HFFc6 (cell line): ENCODE measurements at places on chromosomes 7 and 10.
A peak's percentile ranks its signal among the peaks of the same experiment; 100 is the strongest.

DNA sequence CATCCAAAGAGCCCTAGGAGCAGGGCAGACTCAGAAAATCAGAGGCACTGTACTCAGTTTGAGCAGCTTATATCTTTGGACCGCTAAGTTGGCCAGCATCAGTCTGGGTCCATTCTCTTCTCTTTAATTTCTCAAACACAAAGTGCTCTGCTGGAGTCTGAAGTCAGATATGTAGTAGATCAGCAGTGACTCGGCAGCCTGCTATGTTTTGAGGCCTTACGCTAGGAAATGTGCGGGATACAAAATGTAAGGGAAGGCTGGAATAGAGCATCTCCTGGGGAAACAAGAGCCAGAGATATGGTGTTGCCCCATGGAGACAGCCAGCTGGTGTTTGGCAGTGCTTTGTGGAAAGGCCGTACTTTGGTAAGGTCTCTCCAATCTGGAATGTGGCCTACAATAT lies 60.6 kb upstream of the VKORC1L1 start:
- DNase-seq: no peak

DNA sequence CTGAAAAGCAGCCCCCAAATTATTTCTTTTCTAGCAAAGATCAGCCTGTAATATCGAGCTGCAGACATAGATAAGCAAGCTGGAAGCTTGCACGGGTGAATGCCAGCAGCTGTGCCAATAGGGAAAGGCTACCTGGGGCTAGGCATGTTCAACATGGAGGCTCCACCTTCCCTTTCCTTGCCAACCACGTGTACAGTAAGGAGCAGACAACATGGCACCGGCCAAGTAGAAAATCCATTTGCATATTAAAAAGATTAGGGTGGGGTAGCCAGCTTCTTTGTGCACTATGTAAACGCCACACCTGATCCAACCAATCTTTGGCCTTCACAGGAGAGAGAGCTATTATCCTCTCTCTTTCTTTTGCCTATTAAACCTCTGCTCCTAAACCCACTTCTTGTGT lies 56.7 kb upstream of the SEPHS1 start:
- no peak for DNase-seq

GRCh38 chr7:84389242-84389641 lies 194.7 kb upstream of the SEMA3A start:
- DNase-seq: no peak

DNA sequence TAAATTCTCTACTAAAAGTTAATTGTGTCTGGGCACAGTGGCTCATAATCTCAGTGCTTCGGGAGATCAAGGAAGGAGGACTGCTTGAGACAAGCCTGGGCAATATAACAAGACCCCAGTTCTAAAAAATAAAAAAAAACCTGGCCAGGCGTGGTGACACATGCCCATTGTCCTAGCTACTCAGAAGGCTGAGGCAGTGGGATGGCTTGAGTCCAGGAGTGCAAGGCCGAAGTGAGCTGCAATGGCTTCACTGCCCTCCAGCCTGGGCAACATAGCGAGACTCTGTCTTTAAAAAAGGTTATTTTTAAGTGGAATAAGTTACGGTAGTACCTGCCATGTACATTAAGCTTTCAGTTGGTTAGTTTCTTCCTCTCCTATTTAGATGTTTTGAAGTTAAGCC lies 28.9 kb downstream of the CDK14 start:
- DNase-seq: no peak

DNA sequence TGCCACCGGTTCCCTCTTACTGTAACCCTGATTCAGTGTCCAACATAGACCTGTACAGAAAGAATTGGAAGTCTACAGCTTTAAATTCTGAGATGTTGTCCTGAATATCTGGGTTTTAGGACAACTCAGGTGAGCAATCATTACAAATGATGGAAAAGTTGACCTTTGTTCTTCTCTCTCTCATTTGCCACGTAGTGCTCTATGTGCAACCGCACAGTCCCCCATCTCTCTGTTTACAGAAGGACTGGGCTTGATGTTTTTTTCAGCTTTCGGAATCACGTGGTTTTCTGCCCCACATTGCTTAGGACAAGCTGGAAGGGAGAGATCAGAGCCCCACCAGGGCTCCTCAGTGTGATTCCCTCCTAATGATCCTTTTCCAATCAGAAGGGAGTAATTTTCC lies 22.2 kb downstream of the NEUROD6 start:
- no peak for DNase-seq

DNA sequence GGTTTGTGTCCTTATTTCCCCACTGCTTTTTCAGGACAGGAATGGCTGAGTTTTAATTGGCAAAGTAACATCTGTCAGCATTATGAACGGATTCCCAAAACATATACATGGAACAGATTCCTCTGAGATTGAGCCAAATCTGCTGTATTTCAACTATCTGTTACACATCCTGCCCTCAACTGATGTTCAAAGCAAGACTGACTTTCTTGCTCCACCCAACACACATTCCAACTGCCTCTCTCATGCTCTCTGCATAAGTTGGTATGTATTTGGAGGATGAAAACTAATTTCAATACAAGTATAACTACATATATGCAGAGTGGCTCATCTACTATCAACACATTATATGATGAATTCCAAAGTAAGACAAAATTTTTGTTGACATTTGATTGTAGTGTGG lies 342.2 kb downstream of the GATA3 start:
- no peak for DNase-seq

GRCh38 chr7:69328516-69328915 lies 269.8 kb upstream of the AUTS2 start:
- no peak for DNase-seq

DNA sequence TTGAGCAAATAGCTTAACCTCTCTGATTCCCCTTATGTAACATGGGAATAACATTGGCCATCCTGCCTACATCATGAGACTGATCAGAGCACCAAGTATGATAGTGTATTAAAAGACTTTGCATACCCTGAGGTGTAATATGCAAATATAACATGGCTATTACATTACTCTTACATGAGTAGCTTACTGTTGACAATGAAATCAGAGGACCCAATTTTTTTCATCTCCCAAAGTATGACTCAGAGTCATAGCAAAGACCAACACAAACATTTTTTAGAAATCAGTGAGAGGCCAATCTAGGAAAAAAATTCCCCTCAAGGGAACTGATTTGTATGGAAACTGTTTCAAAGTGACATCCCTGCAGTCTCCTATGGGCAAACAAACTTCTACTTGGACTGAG lies 47.0 kb upstream of the TMEM140 start:
- DNase-seq: peak; percentile 32

DNA sequence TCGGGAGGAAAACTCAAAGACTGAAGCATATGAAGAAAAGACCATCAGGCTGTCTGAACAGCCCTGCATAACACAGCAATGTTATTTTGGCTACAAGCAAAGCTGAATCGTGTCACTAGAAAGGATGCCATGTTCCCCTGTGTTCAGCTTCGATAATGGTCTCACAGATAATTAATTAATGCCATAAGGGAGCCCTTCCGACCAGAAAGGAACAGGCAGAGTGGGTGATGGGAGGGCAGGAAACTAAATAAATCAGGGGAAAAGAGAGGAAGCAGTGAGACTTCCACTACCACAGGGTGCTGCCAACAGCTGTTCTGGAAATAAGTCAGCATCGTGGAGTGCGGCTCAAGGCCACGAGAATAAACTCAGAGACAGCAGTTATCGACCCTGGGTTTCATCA lies 3.2 kb downstream of the PTPRN2 start:
- no peak for DNase-seq

DNA sequence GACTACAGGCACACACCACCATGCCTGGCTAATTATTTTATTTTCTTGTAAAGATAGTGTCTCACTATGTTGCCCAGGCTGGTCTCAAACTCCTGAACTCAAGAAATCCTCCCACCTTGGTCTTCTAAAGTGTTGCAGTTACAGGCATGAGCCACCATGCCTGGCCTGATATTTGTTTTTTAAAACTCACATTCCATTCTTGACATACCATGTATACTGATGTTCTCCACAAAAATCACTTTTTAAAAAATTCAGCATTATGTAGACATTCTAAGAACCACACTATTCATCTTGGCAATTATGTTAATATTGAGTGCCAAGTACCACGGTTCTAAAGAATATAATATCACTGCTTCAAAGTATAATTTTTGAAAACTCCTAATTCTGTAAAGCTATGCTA lies 43.5 kb downstream of the IDE start:
- DNase-seq: no peak

GRCh38 chr7:143285470-143285778 lies 666 bp downstream of the TMEM139 start:
- no peak for DNase-seq

GRCh38 chr7:69622014-69622835 lies 23.9 kb downstream of the AUTS2 start:
- no peak for DNase-seq

- DNase-seq: no peak
These were observed 9.6 kb downstream of the INMT start for GRCh38 chr7:30761214-30762156.
